Calu3 (cell line): ENCODE measurements at places on chromosomes 5 and 9. TPM values are rescaled to one million over a fixed set of nuclear protein-coding genes. Genes with fewer than 3 reads are reported as not detected.

GRCh38 chr5:163567811-163568210, 62.4 kb downstream of the MAT2B start:
- H3K4me3 ChIP-seq = no peak overlapping the region
- no peak overlapping the region for H3K27ac ChIP-seq
- DNase-seq = no peak
- H3K27me3 ChIP-seq = peaks cover 68% of the 10 kb centered on the region
- no peaks in the 10 kb centered on the region for H3K4me1 ChIP-seq
- no peaks in the 10 kb centered on the region for H3K36me3 ChIP-seq

SMIM27 gene
- total RNA-seq = 4.1 and 4.4 TPM in 2 replicates

DNA sequence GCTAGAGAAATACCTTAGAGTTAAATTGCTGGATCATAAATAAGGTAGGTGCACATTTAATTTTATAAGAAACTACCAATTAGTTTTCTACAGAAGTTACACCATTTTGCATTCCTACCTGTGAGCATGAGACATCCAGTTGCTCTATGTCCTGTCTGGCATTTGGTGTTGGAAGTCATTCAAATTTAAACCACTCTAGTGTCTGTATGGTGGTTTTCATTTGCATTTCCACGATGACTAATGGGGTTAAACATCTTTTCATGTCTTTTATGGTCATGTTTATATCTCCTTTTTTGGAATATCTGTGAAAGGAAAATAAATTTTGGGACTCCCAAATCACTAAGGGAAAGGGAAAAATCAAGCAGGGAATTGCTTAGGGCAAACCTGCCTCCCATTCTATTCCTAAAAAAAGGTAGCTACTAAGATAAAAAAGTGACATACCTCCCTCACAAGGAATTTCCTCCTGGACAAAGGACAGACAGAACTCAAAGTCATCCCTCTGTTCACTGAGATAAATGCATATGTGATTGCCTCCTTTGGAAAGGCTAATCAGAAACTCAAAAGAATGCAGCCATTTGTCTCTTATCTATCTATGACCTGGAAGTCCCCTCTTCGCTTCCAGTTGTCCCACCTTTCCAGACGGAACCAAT, 31.6 kb upstream of the ADCY2 start:
- H3K4me1 ChIP-seq = no peaks in the 10 kb centered on the region
- no peak overlapping the region for H3K4me3 ChIP-seq
- no peaks in the 10 kb centered on the region for H3K36me3 ChIP-seq
- DNase-seq = no peak

GRCh38 chr9:36102742-36103495, 33.6 kb upstream of the GLIPR2 start:
- no peaks in the 10 kb centered on the region for H3K36me3 ChIP-seq
- H3K27me3 ChIP-seq = no peaks in the 10 kb centered on the region
- H3K4me1 ChIP-seq = no peaks in the 10 kb centered on the region
- H3K27ac ChIP-seq = no peak overlapping the region
- H3K4me3 ChIP-seq = no peak overlapping the region

GRCh38 chr5:142613271-142613671, 72.6 kb downstream of the FGF1 start:
- no peaks in the 10 kb centered on the region for H3K36me3 ChIP-seq
- H3K4me3 ChIP-seq = no peak overlapping the region
- no peak for DNase-seq
- no peak overlapping the region for H3K27ac ChIP-seq
- peaks cover 39% of the 10 kb centered on the region for H3K27me3 ChIP-seq

DNA sequence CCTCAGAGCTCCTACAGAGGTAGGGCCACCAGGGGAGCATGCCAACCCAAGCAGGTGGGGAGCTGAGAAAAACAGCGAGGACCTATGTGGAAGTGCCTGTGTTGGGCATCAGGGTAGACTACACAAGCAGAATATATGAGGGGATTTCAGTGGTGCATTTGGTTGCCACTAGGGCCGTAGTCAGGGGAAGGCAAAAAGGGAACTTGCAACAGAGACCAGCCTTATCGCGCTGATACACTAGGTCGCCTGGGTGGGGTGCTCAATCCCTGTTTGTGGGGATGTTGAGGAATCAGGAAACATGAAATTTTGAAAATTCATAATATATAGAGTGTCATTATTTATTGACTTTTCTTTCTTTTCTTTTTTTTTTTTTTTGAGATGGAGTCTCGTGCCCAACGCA, 370.9 kb upstream of the PRR16 start:
- no peak overlapping the region for H3K27ac ChIP-seq
- no peaks in the 10 kb centered on the region for H3K27me3 ChIP-seq
- no peaks in the 10 kb centered on the region for H3K36me3 ChIP-seq

GRCh38 chr5:161373345-161373707, 173.2 kb downstream of the GABRB2 start:
- no peak for DNase-seq
- no peak overlapping the region for H3K4me3 ChIP-seq
- no peaks in the 10 kb centered on the region for H3K27me3 ChIP-seq
- H3K4me1 ChIP-seq = no peaks in the 10 kb centered on the region

DNA sequence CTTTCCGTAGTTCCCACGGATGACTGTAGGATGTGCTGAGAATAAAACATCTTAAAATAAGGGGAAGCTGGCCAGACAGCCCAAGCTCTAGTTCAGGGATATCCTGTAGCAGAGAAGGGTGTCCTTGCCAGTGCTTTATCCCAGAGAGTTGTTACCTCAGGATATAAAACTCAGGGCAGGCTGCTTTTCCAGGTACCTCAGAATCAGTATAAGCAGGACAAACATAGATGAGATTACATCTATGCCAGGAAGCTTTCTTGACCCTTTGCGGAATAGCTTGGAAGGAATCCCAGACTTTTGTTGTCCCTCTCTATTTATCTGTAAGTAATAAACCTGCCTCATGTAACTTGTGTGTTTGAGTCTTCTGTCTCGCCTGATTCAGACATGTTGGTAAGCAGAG, 565.7 kb downstream of the PRDM9 start:
- no peak overlapping the region for H3K27ac ChIP-seq
- H3K36me3 ChIP-seq = no peaks in the 10 kb centered on the region
- no peak for DNase-seq

GRXCR2 gene
- not detected in 2 replicates for total RNA-seq

GRCh38 chr5:116097301-116097700, 12.5 kb downstream of the COMMD10 start:
- H3K36me3 ChIP-seq = no peaks in the 10 kb centered on the region
- no peak overlapping the region for H3K27ac ChIP-seq
